ENCODE measurements at places on chromosomes 5 and 9. TPM values are rescaled to one million over a fixed set of nuclear protein-coding genes. Genes with fewer than 3 reads are reported as not detected.

Gene SPINK7
- total RNA-seq = not detected

Gene SHLD3
- 0.90 TPM for total RNA-seq

GRCh38 chr5:56298336-56299090, 65.4 kb upstream of the ANKRD55 start:
- no peaks in the 10 kb centered on the region for H3K27me3 ChIP-seq
- H3K36me3 ChIP-seq = no peaks in the 10 kb centered on the region
- no peak overlapping the region for H3K4me3 ChIP-seq
- H3K27ac ChIP-seq = no peak overlapping the region

- peak overlapping the region; percentile 24 for H3K27ac ChIP-seq
- DNase-seq = no peak
- no peaks in the 10 kb centered on the region for H3K36me3 ChIP-seq
- H3K4me1 ChIP-seq = no peaks in the 10 kb centered on the region
Observed at GRCh38 chr9:101478906-101479305, 43.3 kb upstream of the ALDOB start.

GRCh38 chr5:948472-949274, 56.0 kb downstream of the TRIP13 start:
- no peak overlapping the region for H3K27ac ChIP-seq
- no peak overlapping the region for H3K4me3 ChIP-seq
- H3K27me3 ChIP-seq = no peaks in the 10 kb centered on the region
- H3K36me3 ChIP-seq = no peaks in the 10 kb centered on the region
- DNase-seq = no peak
- H3K4me1 ChIP-seq = peaks cover 22% of the 10 kb centered on the region

Measured in tibial nerve (tissue), 4 donors.